ENCODE measurements at places on chromosomes 7 and 10.

DNA sequence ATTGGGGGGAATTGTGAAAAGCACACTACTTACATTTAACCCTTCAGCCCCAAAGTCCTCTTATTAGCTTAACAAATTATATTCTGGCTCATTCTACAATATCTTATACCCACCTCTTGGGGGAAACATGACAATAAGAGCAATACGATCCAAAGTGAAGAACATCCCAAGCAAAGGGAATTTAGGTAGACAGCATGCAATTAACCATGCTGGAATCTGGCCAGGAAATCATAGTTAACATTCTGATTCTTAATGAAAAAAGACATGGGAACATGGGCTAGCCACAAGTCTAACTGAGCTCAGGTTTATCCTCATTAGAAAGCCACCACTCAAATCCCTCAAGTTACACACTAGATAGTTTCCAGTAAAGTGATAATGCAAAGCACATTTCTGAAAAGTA is 241.9 kb upstream of the SLC26A5 start:
- DNase-seq = no peak

- DNase-seq = no peak
Observed at GRCh38 chr10:129873351-129873750, 90.7 kb downstream of the EBF3 start.

GRCh38 chr10:59037018-59037389 is 139.4 kb upstream of the PHYHIPL start:
- no peak for DNase-seq

DNA sequence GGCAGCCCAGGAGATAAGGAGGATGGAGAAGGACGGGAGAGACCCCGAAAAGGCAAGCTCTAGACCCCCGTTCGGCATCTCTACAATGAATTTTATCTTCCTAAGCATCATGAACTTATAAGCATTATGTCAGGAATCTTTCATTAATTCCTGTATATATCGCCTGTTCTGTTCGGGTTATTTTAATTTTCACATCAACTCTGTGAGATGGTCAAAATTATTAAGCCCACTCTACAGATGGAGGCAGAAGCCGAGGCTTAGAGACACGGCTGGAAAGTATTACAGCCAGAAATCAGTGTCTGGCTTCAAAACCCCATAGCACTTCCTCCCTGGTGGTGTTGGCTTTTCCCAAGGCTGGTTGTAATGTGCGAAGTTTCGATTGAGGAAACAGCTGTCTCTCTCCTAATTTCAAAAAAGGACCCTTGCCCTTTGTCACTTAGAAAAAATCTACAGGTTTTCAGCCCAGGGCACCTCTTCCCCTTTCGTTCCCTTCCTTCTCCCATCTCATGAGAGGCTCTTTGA is 1.5 kb upstream of the GRM8 start:
- DNase-seq = no peak

DNA sequence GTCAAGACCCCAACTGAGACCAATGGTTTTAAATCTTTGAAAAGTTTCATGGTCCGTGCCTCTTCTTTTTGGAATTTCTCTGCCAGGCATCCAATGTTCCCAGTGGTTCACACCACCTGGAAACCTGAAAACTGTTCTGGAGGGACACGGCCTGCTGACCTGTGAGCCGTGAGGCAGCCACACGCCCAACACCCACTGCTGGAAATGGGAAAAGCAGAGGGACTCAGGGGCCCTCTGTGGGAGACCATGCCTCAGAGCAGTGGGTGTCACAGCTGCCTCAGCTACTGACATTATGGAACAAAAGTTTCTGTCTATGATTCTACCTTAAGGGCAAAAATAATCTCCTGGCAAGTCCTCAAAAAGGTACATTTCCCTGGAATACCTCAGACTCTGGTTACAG is 70.4 kb upstream of the VIPR2 start:
- DNase-seq = no peak

GRCh38 chr7:22732556-22733126 is 5.6 kb downstream of the IL6 start:
- DNase-seq = no peak

GRCh38 chr7:1961701-1962276 is 271.0 kb downstream of the MAD1L1 start:
- DNase-seq = no peak

- DNase-seq = no peak
Observed at GRCh38 chr10:105769248-105770184, 1128.4 kb downstream of the SORCS3 start.

DNA sequence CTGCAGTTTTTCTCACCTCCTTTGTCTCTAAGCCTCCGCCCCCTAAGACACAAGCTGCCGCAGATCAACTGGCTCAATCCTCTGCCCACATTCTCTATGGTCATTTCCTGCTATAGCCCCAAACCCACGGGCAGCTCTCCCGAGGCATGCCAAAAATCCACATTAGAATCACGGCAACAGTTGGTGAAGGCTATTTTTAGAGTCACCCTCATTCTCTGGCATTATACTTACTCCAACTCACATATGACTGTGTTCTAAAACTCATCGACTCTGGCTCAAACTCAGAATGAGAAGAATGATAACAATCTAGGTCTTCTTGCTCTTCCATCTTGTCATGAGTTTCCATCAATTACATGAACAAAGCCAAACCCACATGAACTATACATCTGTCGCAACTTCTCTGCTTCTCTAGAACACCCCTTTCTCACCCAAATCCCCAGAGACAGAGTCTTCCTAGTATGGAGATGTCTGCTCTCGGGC is 10.9 kb upstream of the KIAA1549 start:
- DNase-seq = no peak

GRCh38 chr7:74324531-74325209 is 35.5 kb downstream of the CLIP2 start:
- DNase-seq = no peak

DNA sequence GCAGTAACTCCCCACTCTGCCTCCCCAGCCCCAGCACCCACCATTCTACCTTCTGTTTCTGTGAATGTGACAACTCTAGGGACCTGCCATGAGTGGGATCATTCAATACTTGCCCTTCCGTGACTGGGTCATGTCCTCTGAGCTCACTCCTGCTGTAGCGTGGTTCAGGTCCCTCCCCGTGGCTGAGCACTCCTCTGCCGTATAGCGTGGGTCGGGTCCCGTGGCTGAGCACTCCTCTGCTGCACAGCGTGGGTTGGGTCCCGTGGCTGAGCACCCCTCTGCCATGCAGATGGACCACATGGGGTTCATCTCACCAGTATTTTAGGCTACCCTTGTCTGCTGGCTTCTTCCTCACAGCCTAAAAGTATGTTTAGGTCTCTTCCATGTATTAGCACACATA is 43.0 kb downstream of the INSIG1 start:
- DNase-seq = no peak

- no peak for DNase-seq
Observed at GRCh38 chr7:102410123-102410522, 14.0 kb downstream of the PRKRIP1 start.

DNA sequence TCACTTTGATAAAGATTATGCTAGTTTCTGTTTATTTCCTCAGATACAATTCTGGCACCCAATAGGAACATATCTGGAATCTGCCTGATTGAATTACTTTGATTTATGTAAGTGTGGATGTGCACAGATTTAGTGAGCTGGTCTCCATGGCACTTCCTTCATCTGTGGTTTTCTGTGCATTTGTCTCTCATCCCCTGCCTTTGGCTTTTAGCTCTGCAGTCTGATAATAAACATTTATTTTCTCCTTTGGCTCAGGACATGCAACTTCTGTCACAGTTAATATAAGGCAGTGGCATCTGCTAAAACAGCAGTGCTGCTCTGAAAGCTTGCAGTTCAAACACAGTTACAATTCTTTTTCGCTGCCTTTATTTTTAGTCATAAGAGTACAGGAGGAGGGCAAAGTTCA is 273.7 kb upstream of the CHRM2 start:
- no peak for DNase-seq

GRCh38 chr7:159075563-159076238 is 69.0 kb downstream of the VIPR2 start:
- DNase-seq = no peak

GRCh38 chr7:46739518-46740234 is 818.6 kb upstream of the IGFBP3 start:
- no peak for DNase-seq

DNA sequence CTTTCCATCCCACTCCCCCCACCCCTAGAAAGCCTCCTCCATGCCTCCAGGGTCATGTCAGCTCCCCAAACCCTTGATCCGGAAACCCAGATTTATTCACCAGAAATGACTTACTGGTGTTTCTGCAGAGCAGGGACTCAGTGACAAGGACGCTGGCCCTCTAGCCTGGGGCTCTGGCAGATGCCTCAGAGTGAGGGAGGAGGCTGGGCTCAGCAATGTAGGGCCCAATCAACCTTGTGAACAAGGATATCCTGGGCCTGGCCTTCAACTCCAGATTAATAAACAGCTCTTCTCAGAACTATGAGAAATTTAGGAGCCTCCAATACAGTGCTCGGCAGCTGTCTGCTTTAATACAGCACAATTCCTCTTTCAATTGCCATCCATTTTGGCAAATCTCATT is at the start of gene MBL2:
TSS of gene MBL2 (minus strand) at position 162 of the 400 bp plus-strand sequence. CDS start 1,149 bp downstream, outside the sequence.
- no peak for DNase-seq

DNA sequence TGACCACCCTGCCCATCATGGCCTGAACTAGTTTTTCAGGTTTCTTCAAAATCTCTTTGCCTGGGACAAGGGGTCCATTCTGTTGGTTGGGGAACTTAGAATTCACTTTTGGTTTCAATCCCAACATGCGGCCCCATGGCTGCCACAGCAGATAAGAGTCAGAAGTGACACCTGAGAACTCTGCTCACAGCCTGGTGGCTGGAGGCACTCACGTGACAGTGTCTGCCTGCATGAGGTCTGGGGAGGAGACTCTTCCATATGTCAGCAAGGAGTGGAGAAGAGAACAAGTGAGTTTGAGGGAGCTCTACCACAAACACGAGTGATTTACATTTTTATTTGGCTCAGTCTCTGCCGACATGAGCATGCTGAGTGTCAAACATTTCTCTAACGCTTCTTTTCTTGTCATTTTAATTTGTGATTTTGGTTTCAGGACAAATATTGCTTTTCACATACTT is 370.4 kb downstream of the TNS3 start:
- DNase-seq = no peak

Measured in GM18507 (cell line).